ENCODE measurements at places on chromosomes 11 and 22.

DNA sequence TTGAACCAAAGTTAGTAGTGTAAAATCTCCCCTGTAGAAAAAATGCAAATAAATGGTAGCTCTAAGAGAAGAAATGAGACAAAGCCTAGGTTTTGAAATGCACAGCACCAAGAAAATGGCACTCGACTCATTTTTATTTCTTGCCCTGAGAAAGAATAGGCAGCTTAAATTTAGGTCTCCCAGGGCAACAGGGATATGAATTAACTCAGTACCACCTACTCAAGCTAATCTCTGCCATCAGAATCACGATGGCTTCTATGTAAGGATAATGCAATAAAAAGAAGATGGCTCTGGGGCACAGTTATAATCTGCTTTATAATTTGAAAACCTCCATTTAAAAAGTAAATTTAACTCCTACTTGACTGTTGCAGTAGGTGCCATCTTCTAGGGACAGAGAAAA lies 1784.3 kb downstream of the LRRC4C start:
- DNase-seq = no peak

DNA sequence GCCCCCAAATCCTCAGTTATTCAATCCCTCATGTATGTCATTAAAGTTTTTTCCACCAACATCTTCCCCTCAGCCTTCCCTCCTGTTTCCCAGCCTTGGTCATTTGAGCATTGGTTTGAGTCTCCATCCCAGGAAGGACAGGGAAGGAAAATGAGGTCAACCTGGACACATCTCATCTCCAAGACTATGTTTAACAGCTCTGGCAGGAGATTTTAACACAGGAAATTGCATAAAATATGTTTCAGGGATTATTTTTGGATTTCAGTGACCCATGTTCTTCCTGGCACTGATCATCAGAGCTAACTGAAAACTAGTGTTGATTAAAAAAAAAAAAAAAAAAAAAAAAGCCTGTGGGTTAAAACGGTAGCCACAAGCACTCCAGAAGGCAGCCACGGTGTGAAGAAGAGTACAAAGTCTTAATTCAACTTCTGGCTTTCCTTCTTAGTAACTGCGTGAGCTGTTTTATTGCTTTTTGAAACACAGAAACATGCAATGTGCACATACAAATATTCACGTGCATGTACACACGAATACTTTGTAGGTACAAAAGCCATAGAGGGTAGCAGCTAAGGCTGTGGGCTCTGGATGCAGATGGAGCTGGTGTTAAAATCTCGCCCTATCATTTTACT lies 164.4 kb upstream of the DDI1 start:
- DNase-seq = no peak

DNA sequence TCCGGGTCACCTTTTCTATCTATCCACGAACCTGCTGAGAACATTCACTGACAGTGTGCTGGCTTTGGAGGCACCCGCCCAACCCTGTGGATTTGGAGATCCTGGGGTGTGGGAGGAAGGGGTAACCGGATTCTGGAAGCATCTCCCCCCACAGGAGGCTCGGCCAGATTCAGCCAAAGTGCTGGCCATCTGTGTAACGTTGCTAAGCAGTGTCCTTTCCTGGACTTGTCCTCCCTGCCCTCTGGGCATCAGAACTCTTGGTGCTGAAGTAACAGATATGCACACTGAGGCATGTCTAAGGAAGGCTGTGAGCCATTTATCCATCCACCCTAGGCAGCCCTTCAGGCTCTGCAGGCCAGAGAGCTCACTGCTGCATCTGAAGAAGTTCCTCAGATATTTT lies 85.7 kb downstream of the SNX19 start:
- DNase-seq = no peak

GRCh38 chr22:38953577-38954413 lies 3.6 kb upstream of the APOBEC3A start:
- no peak for DNase-seq

DNA sequence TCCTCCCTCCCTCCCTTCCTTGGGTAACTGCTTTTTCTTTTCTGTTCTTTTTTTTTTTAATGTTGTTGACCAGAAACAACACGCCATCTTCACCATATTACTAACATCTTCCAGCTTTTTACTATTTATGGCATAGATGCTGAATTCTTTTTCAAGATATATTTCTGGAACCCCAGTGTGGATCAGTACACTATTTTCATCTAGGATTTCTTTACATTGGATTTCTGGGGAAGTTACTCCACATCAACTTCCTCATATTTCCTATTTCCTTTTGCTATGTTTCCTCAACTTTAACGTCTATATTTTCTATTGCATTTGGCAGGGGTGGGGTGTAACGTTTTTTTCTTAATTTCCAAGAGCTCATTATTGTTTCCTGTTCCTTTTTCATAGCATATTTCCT lies 7.0 kb downstream of the PGM2L1 start:
- DNase-seq = no peak

DNA sequence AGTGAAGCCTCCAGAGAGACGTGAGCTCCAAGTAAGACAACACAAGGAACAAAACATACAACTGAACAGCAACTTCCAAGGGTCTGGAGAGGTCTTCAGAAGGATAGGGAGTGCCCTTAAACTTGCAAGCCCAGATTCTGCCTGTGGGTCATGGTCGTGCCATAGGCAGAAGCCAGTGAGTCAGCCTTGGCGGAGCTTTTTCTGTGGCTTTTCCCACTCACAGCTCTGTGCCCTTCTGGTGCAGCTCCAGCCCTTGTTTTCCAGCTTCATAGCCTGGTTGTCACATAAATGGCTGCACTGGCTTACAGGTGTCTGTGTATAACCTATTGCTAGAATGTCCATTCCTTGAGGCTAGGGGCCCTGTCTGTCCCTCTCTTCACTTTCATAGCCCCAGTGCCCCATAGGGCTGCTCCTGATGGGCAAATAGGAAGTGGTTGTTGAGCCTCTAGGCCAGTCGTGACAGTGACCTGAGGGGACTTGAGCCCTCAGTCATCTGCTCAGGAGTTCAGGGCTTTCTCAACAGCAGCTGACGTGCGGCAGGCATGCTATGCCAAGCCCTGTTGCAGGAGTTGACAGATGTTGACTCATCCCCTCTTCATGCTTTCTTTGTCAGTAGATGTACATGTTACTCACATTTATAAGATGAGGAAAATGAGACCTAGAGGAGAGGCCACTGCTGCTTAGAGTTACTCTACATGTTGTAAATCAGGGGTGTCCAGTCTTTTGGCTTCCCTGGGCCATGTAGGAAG lies 7.4 kb downstream of the MED15 start:
- DNase-seq = no peak

DNA sequence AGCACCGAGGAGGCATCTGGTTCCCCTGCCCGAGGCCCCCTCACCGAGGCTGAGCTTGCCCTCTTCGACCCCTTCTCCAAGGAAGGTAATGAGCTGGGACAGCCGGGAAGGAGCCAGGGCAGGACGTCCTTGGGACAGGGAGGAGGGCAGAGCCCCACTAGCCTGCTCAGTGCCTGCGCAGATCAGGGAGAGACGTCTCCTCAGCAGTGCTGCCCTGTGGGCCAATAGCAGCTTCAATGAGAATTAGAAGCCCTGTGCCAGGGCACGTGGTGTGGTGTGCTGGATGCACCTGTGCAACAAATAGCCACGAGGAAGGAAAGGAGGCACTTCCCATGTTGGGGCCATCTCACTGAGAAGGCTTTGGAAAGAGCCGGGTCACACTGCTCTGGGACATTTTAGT lies 5.4 kb upstream of the SAC3D1 start:
- DNase-seq = no peak

DNA sequence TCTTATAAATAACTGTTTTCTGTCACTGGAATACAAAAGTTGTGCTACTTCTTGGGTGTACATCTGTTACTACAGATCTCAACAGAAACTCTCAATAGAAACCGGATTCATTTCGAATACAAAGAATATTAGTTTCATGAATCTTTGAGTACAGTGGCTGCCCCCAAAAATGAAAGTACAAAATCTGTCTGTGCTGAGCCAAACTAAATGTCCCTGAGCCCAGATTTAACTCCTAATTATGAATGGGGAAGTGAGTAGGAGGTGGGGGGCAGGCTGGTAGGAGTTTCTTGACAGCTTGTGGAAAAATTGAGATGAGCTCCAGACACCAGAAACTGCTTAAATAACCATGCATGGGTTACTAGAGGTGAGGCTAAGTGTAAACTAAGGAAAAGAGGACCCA lies 41.6 kb downstream of the PITPNB start:
- DNase-seq = no peak

GRCh38 chr11:92829121-92829520 lies 140.3 kb upstream of the MTNR1B start:
- DNase-seq = no peak

- DNase-seq = no peak
These were observed 31.8 kb upstream of the RFPL3 start for GRCh38 chr22:32325811-32326237.

Measured in right renal cortex interstitium (tissue), 3 donors.